ENCODE measurements at places on chromosomes 7 and 10.

GRCh38 chr10:69628891-69629290 lies 1.2 kb upstream of the FAM241B start:
- no peak for DNase-seq

DNA sequence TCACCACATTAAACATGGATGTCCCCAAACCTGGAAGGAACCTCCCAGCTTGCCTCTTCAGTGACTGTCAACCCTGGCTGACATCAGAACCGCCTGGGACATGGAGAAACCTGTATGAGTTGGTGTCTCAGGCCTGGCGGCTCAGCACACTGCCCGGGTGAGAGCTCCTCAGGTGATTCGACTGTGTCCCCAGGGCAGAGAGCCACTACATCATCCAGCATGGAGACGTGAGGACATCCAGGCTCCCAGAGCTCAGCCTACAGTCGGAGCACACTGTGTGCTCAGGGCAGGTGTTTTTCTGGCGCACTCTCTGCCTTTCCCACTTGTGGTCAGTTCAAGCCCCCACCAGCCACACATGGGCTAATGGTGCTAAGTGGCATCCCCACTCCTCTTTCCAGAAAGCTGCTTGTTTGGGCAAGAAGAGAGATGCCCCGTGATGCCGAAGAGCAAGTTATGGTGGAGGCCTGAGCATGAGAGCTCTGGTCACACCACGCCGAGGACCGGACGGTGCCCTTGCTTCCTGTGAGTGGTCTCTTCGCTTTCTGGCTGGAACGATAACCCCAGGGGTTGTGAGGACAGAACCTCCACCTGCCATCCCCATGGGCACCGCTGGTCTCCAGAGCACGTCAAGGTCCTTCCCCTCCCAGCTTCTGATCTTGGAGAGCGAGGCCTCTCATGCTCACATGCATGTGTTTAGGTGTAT lies 38.5 kb downstream of the AMZ1 start:
- DNase-seq = no peak

DNA sequence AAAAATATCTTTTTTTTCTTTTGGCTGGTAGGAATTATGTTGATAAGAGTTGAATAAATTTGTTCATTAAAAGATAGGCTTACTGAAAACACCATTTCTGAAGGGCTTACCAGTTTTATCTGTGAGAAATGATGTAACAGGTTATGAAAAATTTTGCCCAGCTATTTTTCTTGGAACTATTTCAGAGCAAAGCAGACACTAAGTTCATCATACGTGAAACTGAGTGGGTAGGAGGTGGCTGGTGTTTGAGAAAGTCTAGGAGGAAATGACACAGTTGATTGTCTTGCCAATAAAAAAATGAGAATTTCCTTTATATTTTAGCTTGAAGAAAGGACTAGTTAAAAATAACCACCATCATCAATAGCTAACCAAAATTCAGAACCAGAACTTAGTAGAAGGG lies 6.2 kb upstream of the MRC1 start:
- DNase-seq = no peak

GRCh38 chr10:78433076-78433595 lies 399.5 kb downstream of the RPS24 start:
- no peak for DNase-seq

DNA sequence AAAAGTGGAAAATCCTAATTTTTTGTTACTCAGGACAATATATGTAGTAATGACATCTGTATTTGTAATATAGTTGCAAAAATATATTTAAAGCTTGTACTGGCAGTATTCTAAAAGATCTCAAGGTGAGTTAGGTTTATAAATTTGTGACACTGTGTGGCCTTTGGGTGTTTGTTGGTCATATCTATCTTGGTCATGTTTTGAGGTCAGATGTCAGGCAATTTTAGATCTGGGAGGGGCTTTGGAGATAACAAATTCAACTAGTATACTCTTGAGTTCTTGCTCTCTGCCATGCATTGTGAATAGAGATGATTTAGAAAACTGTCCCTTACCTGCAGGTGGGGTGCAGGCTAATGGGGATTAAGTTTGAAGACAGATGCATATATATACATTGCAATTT lies 3.1 kb downstream of the TBC1D12 start:
- no peak for DNase-seq

DNA sequence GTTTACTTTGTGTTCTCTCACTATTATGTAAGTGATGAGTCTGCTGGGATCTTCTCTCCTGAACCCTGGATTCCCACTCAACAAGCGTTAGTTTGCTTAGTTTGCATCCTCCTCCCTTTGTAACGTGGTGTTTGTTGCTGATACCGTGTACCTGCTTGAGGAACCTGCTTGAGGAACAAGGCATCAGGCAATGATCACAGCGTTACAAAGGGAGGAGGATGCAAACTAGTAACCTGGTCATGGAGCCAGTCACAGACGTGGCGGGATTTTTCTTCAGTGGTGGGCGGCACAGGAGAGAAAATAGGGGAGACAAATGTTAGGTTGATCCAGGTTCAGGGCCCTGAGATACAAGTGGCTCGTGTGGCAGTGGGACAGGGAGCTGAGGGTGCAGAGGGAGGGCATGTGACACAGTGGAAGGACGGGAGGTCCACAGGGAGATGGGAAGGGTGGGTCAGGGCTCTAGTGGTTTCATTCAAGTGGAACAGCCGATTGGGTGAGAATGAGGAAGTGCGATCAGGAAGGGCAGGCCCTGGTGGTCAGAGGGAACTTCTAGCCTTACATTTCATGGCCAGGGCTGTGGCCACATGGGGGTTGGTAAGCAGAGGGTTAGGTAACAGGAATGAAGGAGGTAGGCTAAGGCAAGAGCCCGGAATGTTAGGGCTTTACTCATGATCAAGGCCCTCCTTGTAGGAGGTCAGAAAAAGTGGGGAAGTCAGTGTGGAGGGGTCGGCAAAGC lies 38.0 kb downstream of the SNX10 start:
- DNase-seq = no peak

DNA sequence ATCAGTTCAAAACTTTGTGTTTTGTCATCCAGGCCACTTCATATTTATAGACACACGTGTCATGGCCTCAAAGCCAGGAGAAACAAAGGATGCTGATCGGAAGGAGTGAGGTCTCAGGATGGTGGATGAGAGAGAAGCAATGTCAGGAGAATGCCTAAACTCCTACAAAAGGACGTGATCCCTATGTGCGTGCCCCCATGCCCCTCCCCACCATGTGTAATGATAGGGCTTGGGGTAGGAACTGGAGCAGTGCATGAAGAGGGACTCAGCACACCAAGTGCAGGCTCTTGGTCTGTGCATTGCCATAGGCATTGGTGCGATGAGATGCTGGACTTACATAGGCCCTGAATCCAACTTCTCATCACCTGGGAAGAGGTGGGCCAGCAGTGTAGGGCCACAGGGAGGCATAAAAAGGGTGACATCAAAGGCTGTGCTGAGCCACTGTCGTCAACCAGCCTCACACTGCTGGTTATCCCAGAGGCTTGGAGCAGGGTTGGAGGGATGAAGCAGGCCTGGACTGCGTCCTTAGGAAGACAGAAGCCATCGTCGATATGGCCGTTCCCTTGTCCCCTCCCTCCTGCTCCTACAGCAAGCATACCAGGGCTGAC lies 46.9 kb upstream of the GDF10 start:
- DNase-seq = no peak

DNA sequence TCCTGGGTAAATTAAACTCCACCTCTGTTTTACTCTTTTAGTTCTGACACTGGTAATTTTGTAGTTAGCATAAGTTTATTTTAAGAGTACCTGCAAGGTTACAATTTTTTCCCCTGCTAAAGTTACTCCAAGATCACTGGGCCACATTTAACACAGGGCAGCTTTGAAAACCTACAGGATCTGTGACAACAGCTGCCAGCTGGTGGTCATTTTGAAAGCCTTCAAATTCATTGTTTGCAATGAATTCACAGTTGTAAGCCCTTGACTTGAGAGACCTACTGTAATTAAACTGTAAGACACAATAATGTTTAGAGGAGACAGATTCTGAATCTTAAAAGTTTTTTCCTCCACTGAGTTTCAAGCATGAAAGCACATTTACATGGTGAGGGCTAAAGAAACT lies 129.6 kb downstream of the CNOT4 start:
- no peak for DNase-seq

- no peak for DNase-seq
Observed at GRCh38 chr7:133572843-133573242, 320.0 kb downstream of the EXOC4 start.

DNA sequence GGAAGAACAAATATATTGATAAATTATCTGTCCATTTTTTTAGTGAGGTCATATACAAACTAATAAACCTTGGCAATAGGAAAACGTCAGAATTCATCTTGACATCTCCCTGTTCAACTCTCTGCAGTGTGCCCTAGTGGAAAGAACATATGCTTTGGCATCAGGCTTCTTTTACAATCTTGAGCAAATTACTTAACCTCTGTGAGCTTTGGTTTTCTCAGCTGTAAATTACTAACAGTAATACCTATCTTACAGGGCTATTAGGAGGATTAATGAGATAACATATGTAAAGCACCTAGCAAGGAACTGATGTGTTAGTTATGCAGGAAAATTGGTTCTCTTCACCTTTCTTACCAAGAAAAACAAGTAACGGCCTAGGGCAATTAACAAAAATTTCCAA lies 161.8 kb downstream of the PHTF2 start:
- no peak for DNase-seq

GRCh38 chr7:102471791-102472125 lies 7.0 kb downstream of the POLR2J start:
- DNase-seq = no peak

DNA sequence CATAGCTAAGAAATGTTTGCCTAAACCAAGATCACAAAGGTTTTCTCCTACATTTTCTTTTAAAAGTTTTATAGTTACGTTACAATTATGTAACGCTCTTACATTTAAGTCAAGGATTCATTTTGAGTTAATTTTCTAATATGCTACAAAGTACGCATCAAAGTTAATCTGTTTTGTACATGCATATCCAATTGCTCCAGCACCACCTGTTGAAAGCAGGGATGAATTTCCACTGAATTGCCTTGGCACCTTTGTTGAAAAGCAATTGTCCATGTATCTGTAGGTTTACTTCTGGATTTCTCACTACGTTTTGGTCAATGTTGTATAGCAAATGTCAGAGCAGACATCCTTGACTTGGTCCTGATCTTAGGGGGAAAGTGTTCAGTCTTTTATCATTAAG lies 59.6 kb downstream of the NEUROG3 start:
- no peak for DNase-seq

DNA sequence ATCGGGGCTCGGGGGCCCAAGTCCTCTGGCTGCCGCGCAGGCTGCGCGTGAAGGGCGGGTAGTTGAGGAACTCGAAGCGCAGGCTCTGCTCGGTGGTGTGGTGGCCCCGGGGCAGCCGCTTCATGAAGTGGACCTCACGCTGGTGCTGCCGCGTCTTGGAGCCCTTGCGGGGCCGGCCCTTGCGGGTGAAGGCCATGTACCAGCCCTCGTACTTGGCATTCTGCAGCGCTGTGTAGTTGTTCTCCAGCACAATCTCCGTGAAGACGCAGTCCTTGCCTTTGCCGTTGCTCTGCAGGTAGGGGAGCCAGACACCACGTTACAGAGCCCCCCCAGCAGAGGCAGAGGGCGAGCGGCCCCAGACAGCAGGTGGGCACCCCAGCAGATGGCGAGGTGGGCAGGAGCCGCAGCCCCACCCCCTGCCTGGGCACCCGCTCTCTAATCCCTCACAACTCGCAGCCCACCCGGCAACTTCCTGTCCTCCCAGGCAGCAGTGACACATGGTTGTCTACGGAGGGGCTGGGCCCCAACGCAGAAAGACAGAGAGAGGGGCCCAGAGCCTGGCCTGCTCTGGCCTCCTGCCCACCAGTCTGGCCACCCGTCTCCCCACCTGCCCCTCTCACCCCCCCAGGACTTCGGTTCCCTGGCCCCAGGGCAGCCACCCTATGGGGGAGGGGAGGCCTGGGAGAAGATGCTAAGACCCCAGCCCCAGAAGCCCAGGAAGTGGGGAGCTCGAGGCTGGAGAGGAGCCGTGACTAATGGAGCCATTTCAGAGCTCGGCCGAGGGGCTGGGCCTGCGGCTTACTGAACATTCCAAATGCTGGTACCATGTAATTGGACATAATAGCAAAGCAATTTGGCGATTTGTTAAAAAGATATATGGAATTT lies 5.3 kb downstream of the FGF8 start:
- no peak for DNase-seq

All from stimulated activated CD4-positive, alpha-beta T cell treated with anti-CD3 and anti-CD28 coated beads, Interleukin-1b, Interleukin-23, amount 100 ng/mL, for 1 hour (primary cell).